GM23338 (cell line): ENCODE measurements at places on chromosomes 1 and 21. TPM values are rescaled to one million over a fixed set of nuclear protein-coding genes. Genes with fewer than 3 reads are reported as not detected.

CFHR2 gene
- not detected in 2 replicates for total RNA-seq

NHLH2 gene
- 1.7 and 2.3 TPM in 2 replicates for total RNA-seq

HTR1D gene
- 4.1 and 4.7 TPM in 2 replicates for total RNA-seq

KRTAP10-1 gene
- total RNA-seq = not detected in 2 replicates

PIAS3 gene
- total RNA-seq = 33.2 and 35.7 TPM in 2 replicates

S100A8 gene
- total RNA-seq = not detected in 2 replicates

MMEL1 gene
- 0.43 and 0.90 TPM in 2 replicates for total RNA-seq

SYT14 gene
- total RNA-seq = 19.4 and 22.4 TPM in 2 replicates

FAM3B gene
- total RNA-seq = 0.74 and 2.5 TPM in 2 replicates

CYYR1 gene
- total RNA-seq = 23.8 and 25.6 TPM in 2 replicates

GRCh38 chr1:15957221-15958095 lies 18.4 kb downstream of the ZBTB17 start:
- no peaks in the 10 kb centered on the region for H3K36me3 ChIP-seq
- peaks cover 20% of the 10 kb centered on the region for H3K4me1 ChIP-seq
- no peaks in the 10 kb centered on the region for H3K27me3 ChIP-seq
- no peak overlapping the region; the same call in 1 of the 2 replicates for H3K27ac ChIP-seq
- no peak overlapping the region for H3K4me3 ChIP-seq
- DNase-seq = peak; percentile 86

GRCh38 chr1:211487672-211488208 lies 4.2 kb downstream of the RD3 start:
- no peaks in the 10 kb centered on the region for H3K4me1 ChIP-seq
- no peak overlapping the region for H3K27ac ChIP-seq
- no peaks in the 10 kb centered on the region for H3K36me3 ChIP-seq
- no peak for DNase-seq
- no peaks in the 10 kb centered on the region for H3K27me3 ChIP-seq
- H3K4me3 ChIP-seq = no peak overlapping the region

DNA sequence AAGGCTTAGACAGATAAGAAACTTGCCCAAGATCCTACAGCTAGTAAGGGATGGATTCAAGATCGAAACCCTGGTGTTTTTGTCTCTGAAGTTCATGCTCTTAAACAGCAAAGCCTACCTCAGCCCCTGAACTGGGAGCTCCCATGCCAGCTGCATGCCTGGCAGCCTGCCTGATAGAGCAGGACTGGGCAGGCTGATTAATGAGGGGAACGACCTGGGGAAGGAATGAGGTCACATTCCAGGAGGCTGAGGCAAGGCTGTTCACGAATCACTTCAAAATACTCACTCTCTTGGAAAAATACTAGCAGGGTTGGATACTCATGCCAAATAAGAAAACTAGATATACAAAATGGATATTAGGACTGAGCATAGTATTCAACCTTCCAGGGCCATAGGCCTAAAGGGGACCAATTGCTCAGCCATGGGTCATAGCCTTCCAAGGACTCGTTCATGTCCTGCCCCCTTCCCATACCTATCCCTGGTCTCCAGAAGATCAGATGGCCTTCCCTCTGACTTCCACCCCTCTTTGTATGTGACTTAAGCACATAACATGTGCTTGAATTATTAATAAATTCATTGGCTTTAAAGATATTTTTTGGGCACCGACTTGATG lies 15.6 kb upstream of the TACSTD2 start:
- no peak for DNase-seq
- no peaks in the 10 kb centered on the region; the same call in 1 of the 2 replicates for H3K27me3 ChIP-seq
- no peaks in the 10 kb centered on the region for H3K4me1 ChIP-seq
- no peaks in the 10 kb centered on the region for H3K36me3 ChIP-seq

DNA sequence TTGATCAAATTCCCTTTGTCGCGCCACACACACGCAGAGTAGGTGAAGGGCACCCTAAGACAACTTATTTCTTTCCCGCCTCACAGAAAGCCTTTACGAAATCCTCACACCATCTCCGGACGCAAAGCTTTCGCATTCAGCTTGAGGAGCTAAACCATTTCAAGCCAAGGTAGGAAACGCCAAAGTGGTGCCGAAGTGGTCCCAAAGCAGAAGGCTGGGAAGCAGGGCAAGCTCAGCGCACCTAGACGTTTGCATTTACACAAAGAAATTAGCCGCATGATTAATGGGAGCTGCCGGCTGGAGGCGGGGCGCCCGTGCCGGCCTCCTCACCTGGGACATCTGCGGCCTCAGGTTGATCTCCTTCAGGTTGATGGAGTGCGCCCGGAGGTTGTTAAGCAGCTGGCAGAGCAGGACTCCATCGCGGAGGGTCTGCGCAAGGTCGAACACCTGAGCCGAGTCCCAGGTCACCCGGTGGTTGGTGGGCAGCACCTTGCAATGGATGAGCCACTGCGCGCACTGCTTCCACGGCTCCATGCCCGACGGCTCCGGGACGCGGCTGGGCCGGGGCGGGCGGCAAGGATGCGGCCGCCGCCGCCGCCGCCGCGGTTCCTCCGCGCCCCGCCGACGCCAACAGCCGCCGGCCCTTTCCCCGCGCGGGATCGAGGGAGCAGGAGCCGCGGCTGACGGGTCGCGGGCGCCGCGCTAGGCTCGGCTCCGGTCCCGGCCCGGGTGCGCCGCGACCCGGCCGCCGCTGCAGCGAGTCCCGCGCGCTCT lies 457 bp downstream of the VAV3 start:
- H3K4me3 ChIP-seq = peak overlapping the region; percentile 96
- no peak overlapping the region for H3K27ac ChIP-seq
- DNase-seq = peak; percentile 81
- H3K4me1 ChIP-seq = peaks cover 14% of the 10 kb centered on the region

DNA sequence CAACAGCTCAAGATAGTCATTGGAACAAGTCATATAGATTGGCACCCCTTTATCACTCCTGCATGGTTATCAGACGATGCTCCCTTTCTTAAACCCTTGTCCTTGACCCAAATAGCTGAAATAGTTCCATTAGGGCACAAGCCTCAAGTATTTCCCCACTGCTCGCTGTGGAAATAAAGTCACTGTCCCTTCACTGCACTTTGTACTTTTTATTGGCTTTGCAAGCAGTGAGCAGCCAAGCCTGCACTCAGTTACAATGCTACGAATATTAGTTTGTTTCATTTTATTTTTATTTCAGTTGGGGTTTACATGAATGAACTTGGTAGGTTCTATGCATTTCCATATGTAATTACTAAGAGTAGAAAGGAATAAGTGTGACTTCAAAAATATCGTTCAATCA lies 1176.4 kb downstream of the BRINP3 start:
- H3K4me1 ChIP-seq = no peaks in the 10 kb centered on the region
- no peak for DNase-seq
- H3K27ac ChIP-seq = no peak overlapping the region
- H3K36me3 ChIP-seq = no peaks in the 10 kb centered on the region
- H3K27me3 ChIP-seq = no peaks in the 10 kb centered on the region

DNA sequence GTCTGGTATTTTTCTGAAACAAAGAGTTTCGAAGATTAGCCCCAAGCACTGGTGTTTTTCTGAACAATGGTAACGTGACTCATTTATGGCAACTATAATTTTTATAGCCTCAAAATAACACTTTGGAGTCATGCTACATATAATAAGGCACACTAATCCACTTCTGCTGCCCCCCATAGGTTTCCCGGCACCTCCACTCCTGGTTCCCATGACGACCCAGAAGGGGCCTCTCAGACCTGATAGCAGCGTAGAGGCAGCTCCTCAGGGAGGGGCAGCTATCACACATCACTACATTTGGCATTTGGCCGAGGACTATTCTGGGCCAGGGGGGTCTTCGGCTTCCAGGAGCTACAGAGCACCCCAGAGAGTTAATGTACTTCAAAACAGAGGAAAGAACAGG lies 23.3 kb downstream of the CAPN8 start:
- H3K36me3 ChIP-seq = no peaks in the 10 kb centered on the region
- peaks cover 10% of the 10 kb centered on the region for H3K4me1 ChIP-seq
- H3K4me3 ChIP-seq = no peak overlapping the region
- DNase-seq = no peak

- H3K27me3 ChIP-seq = no peaks in the 10 kb centered on the region
- DNase-seq = peak; percentile 47
- H3K4me3 ChIP-seq = no peak overlapping the region
- no peaks in the 10 kb centered on the region; the same call in 1 of the 2 replicates for H3K36me3 ChIP-seq
These were observed 92.3 kb downstream of the COQ8A start for GRCh38 chr1:227032396-227032795.

- H3K4me3 ChIP-seq = no peak overlapping the region
- H3K36me3 ChIP-seq = no peaks in the 10 kb centered on the region
- DNase-seq = no peak
- peaks cover 61% of the 10 kb centered on the region for H3K4me1 ChIP-seq
- H3K27ac ChIP-seq = no peak overlapping the region
- H3K27me3 ChIP-seq = peaks cover 49% of the 10 kb centered on the region
These were observed 37.2 kb downstream of the KANK4 start for GRCh38 chr1:62281922-62282555.

DNA sequence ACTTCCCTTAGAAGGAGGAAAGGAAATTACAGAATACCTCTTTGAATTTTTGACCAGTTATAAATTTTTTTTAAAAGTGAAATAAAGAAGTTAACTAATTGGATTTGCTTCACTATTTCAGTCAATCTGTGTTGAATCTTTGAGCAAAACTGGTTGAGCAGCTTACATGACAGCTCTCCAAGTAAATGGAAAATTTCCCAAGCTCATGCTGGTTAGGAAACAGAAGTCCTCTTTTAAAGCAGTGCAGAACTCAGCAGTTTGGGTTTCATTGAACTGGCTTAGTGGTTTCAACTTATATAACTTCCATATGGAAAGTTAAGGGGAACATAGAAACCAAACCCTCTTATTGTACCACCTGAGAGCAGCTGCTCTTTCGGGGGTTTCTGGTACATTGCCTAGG lies 250.5 kb downstream of the PDE4B start:
- no peak overlapping the region for H3K4me3 ChIP-seq
- no peak for DNase-seq
- H3K4me1 ChIP-seq = no peaks in the 10 kb centered on the region
- H3K27ac ChIP-seq = no peak overlapping the region

GRCh38 chr21:42308161-42308913 lies 6.9 kb downstream of the TFF3 start:
- no peak overlapping the region for H3K27ac ChIP-seq
- DNase-seq = no peak
- H3K36me3 ChIP-seq = no peaks in the 10 kb centered on the region

GRCh38 chr1:203325418-203326091 lies 20.2 kb downstream of the BTG2 start:
- DNase-seq = no peak
- H3K27ac ChIP-seq = no peak overlapping the region
- peak overlapping the region; percentile 34; the same call in 1 of the 2 replicates for H3K4me3 ChIP-seq
- peaks cover 62% of the 10 kb centered on the region for H3K27me3 ChIP-seq
- H3K4me1 ChIP-seq = peaks cover 37% of the 10 kb centered on the region
- H3K36me3 ChIP-seq = no peaks in the 10 kb centered on the region

- peaks cover 24% of the 10 kb centered on the region for H3K4me1 ChIP-seq
- H3K36me3 ChIP-seq = peaks cover 8% of the 10 kb centered on the region; the same call in 1 of the 2 replicates
- DNase-seq = no peak
- no peaks in the 10 kb centered on the region for H3K27me3 ChIP-seq
- peak overlapping the region; percentile 68; the same call in 1 of the 2 replicates for H3K27ac ChIP-seq
These were observed 19.7 kb downstream of the MRPS6 start for GRCh38 chr21:34093083-34093482.

GRCh38 chr1:85245891-85246290 lies 13.6 kb downstream of the C1orf52 start:
- H3K4me1 ChIP-seq = peaks cover 6% of the 10 kb centered on the region; the same call in 1 of the 2 replicates
- no peak for DNase-seq
- no peak overlapping the region for H3K27ac ChIP-seq
- no peaks in the 10 kb centered on the region for H3K27me3 ChIP-seq
- H3K36me3 ChIP-seq = peaks cover 1% of the 10 kb centered on the region; the same call in 1 of the 2 replicates
- no peak overlapping the region for H3K4me3 ChIP-seq

- H3K27ac ChIP-seq = no peak overlapping the region
- H3K4me3 ChIP-seq = no peak overlapping the region
- peaks cover 15% of the 10 kb centered on the region for H3K36me3 ChIP-seq
- H3K4me1 ChIP-seq = no peaks in the 10 kb centered on the region
- no peaks in the 10 kb centered on the region for H3K27me3 ChIP-seq
These were observed 17.7 kb downstream of the COL6A2 start for GRCh38 chr21:46115441-46116188.

- DNase-seq = peak; percentile 50
- H3K27me3 ChIP-seq = no peaks in the 10 kb centered on the region
- H3K27ac ChIP-seq = no peak overlapping the region
These were observed 2.6 kb upstream of the TMEM82 start for GRCh38 chr1:15739745-15740144.

DNA sequence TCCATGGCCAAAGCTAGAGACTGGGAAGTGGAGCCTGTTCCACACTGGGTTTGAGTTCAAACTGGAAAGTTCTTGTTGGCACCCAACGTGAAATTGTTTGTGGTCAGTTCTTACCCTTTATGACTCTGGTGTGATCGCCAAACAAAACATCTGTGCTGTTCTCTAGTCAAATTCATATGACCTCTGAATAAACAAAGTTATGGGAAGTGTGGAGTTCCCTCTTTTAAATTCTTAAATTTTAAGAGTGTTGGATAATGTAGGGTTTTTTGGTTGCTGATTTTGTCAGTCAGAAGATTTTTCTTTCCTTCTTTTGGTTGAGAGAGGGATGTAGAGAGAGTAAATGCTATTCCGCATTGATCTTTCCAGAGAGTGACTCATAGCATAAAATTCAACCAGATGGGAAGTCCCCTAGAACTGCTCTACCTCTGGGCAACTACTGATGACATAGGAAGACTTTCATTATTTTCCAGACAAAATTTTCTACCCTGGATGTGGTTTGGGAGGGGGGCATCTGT lies 36.4 kb downstream of the CHML start:
- H3K4me3 ChIP-seq = no peak overlapping the region
- H3K27me3 ChIP-seq = no peaks in the 10 kb centered on the region
- no peaks in the 10 kb centered on the region; the same call in 1 of the 2 replicates for H3K36me3 ChIP-seq
- H3K4me1 ChIP-seq = no peaks in the 10 kb centered on the region
- no peak for DNase-seq
- H3K27ac ChIP-seq = no peak overlapping the region

DNA sequence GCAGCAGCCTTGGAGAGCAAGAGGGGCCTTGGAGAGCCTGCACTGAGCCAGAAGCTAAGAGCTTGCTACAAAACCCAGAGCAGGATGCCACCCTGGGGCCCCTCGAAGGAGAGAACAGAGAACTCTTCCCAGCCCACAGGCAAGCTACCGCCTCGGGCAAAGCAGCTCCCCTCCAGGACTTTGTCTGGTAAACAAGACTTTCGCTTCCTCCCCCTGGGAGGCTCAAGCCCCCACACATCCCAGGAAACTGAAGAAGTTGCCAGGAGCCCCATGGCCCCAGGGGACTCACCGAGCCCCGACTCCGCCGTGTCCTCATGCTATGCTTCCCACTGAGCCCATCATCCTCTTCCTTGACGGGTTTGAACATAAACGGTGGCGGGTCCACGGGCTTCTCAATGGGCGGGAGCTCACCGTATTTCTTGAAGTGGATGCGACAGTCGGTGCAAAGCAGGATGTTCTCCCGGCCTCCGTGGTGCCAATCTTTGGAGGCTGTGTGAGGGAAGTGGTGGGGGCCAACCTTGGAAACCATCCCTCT lies 45.9 kb downstream of the SLC45A1 start:
- no peaks in the 10 kb centered on the region for H3K27me3 ChIP-seq
- no peak overlapping the region for H3K4me3 ChIP-seq
- H3K27ac ChIP-seq = no peak overlapping the region
- H3K36me3 ChIP-seq = peaks cover 8% of the 10 kb centered on the region
- DNase-seq = no peak
- peaks cover 11% of the 10 kb centered on the region; the same call in 1 of the 2 replicates for H3K4me1 ChIP-seq

- no peak overlapping the region for H3K4me3 ChIP-seq
- no peaks in the 10 kb centered on the region for H3K36me3 ChIP-seq
- no peaks in the 10 kb centered on the region for H3K27me3 ChIP-seq
- peak; percentile 93 for DNase-seq
These were observed 22.8 kb downstream of the ATP5PO start for GRCh38 chr21:33892853-33893252.
